ENCODE measurements at places on chromosomes 13 and 19.

DNA sequence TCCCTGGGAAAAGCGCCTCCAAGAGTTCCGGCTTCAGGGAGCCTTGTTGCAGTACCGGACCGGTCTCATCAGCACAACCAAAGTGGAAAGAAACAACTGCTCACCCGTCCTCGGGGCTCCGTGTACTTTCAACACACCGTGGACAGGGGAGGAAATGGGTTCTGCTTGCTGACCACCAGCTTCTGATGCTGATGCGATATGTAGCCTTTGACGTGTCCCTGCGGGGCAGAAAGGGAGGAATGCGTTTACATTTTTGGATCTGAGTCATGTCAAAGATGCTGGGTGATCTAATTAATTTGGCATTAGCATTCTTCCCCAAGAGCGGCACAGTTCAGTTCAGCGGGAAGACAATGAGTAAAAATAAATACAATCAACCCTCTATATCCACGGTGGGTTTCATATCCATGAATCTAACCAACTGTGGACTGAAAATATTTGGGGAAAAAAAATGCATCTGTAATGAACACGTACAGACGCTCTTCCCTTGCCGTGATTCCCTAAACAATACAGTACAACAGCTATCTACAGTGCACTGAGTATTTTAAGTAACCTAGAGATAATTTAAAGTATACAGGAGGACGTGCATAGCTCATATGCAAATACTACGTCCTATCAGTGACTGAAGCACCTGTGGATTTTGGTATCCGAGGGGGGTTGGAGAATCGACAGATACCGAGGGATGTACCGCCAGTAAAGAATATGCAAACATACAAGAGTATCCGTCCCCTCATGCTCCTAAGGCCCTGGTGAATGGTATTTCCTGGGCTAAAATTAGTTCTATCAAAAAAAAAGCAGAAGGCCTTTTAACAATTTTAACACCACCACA is 19.8 kb downstream of the PROZ start:
- no peak for DNase-seq

- DNase-seq, result no peak
Observed at GRCh38 chr19:55353356-55353802, 1.1 kb downstream of the COX6B2 start.

- DNase-seq, result no peak
Observed at GRCh38 chr19:50858886-50859285, 4.2 kb downstream of the KLK3 start.

DNA sequence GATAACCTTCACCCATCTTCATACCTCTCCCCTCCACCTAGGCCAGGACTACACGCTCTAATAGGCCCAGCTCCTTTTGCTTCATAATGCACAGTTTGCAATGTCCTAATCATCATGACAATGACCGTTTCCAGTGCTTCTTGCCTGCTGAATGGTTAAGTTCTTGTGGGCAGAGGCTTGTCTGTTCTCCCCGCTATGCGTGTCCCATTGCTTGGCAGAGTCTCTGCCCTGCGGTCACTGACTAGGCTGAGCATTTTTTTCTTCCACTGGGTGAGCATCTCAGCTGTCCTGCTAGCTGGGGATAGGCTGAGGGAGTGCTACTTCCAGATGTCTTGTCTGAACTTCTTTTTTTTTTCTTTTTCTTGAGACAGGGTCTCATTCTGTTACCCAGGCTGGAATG is 314.7 kb downstream of the UQCRFS1 start:
- DNase-seq, result no peak

DNA sequence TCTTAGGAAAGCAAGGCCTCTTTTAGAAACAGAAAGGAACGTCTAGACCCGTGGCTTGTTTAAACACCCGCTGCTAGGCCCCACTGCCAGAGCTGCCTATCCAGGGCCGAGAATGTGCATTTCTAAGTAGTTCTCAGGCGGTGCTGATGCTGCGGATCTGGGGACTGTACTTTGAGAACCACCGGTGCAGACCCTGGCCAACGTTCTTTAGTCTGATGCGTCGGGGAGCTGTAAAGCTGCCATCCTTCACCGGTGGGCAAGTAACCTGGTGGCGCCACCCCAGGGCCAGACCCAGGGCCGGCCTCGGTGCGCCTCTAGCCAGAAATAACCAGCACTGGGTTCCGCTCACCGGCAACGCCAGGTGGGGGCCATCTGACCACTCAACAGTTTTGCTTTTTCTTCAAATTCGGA is 47.1 kb downstream of the TGDS start:
- DNase-seq, result peak; percentile 89

DNA sequence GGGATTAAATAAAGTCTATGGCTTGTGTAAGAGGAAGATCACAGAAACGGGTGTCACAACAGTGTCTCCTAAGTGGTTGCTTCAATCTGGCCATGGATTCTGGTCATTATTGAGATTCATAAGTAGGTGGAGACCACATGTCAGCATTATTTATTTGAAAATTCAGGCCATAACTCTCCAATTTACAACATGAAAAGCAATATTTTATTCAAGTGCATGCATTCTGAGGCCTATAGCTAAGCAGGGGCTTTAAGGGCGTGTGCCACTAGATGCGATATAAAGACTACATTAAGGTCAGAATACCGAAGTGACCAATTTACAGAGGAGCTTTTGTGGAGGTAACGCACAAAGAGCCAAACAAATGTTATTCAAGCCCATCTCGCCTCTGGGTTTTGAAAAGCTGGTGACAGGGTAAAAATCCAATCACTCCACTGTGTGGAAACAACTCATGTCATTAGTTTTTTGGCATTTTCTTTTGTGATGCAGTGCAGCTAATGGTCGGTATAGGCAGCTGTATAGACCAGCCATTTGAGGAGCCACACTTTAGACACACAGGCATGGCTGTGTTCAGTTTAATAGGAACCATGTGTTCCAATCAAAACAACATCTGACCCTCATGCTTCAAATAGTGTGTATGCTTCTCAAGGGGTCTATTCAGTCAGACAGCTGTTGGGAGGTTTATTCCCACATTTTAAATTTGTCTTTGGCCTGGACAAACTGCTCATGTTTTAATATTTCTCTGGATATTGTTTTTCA is 123.7 kb downstream of the KL start:
- no peak for DNase-seq

DNA sequence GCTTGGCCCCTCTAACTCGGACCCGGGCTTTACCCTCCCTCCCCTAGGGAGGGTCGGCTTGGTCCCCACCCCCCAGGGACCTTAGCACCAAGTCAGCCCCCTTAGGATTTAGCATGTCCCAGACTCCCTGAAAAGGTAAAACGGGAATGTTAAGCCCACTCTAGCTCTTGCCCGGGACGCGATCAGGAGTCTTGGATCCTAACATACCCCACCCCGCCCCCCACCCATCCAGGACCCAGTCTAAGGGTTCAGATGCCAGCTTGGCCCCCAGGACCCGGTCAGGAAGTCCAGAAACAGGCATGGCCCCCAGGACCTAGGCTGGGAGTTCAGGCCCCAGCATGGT is 437 bp downstream of the EPOR start:
- DNase-seq, result no peak

- peak; percentile 60 for DNase-seq
Observed at GRCh38 chr13:35478271-35479037, 2.0 kb upstream of the MAB21L1 start.

- no peak for DNase-seq
Observed at GRCh38 chr13:25874907-25875306, 176.9 kb downstream of the SHISA2 start.

DNA sequence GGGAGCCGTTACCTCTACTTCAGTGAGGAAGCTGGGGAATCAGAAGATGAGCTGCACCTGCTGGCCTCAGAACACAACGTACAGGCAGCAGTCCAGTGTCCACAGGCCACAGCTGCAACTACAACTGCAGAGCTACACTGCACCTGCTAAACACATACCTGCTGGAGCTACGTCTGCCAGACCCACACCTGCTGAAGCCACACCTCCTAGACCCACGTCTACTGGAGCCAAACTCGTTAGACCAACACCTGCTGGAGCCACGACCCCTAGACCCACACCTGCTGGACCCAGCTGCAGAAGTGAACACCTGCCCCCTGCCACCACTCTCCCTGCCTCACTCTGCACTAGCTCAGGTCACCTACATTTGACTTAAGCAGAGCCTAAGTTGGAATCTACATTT is 169.9 kb downstream of the USP12 start:
- no peak for DNase-seq

DNA sequence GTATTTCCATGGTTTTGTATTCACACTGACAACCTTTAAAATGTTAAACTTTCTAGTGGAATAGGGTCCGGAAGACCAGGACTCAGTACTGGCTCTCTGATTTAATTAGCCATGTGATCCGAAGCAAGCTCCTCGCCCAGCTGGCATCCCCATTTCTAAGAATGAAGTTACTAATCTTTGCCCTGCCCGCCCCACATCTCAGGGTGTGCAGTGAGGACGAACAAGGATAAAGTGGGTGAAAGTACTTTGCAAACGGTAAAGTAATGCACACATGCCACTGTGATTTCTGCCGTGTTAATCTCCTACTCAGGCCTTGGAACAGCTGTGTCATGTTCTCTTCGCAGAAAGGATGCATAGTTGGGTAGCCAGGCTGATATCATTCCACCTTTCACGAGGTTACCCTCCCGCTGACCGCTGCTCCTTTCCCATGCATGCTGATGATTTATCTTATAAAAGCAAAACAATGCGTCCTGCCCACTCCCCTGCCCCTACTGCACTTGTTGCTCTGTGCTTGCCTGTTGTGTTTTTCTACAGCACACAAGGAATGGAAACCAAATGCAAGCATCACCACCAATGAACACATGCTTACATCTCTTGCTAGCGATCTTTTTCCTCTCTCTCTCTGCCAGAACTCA is 539.0 kb downstream of the EFNB2 start:
- peak; percentile 96 for DNase-seq

DNA sequence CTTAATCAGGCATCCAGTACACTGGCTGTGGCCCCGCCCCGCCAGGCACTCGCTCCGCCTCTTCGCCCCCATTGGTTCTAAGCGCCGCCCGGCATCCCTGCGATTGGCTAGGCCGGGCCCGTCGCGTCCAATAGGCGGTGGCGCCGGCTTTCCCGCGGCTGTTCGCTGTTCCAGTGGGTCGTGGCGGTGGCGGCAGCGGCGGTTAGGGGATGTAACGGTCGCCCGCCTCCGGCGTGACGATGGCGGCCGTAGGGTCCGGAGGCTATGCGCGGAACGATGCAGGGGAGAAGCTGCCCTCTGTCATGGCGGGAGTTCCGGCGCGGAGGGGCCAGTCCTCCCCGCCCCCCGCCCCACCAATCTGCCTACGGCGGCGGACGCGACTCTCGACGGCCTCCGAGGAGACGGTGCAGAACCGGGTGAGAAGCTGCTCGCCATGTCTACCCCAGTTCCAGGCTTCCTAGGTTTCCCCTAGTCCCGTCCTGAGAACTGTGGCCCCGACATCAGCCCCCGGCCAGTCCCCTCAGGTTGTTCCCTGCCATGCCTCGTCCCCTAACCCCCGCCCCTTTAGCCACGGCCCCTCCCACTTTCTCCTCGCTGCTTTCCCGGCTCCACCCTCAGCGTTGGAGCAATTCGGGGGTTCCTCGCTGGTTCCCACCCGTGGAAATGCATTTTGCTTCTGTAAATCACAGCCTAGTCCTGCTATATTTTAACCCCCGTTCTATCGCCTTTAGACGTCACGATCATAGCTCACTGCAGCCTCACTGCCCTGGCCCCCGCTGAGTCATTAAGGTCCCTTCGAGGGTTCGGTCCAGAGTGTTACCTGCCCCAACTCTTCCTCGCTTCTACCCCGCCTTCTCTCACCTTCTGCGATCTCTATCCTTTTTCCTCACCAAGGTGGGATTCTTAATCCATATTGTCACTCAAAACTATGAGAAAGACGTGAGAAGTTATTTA is at the start of gene WDR62:
Gene WDR62, plus strand, starts transcription at position 165 of the 954 bp plus-strand sequence. Its CDS starts 75 bp downstream, at position 240.
- peak; percentile 94 for DNase-seq
